ENCODE measurements at places on chromosomes 16 and 17.
A peak's percentile ranks its signal among the peaks of the same experiment; 100 is the strongest.

GRCh38 chr17:36913132-36913531, 24.1 kb upstream of the LHX1 start:
- DNase-seq = no peak

DNA sequence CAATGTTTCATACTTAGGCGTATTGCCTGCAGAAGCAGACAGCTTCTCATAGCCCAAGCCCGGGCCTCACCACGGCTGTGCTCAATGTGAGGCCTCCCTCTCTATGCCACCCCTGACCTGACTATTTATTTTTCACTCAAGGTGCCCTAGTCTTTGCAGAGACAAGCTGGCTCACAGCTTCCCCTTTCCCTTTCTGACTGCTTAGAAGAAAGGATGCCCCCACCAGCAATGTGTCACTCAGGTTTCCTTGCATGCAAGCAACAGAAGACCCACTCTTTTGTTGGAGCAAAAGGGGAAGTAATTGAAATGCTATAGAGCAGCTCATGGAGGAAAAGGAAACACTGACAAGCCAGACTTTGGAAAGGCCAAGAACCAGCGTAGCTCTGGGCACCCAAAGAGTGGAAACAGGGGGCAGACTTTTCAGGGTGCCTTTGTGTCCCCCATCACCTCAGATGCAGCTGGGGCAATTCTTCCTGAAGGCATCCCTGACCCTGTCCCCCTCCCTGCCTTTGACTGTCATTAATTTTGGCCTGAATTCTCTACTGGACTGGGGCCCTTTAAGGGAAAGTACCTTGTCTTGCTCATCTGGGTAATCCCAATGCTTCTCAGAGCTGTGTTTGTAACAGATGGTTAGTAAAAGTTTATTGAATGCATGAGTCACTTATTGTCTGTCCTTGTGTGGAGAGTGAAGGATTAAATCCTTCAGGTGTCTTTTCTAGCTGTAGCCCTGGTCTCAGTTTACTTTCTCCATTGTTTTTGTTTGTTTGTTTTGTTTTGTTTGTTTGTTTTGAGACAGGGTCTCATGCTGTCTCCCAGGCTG, 17.8 kb downstream of the RGS9 start:
- peak; percentile 41 for DNase-seq

DNA sequence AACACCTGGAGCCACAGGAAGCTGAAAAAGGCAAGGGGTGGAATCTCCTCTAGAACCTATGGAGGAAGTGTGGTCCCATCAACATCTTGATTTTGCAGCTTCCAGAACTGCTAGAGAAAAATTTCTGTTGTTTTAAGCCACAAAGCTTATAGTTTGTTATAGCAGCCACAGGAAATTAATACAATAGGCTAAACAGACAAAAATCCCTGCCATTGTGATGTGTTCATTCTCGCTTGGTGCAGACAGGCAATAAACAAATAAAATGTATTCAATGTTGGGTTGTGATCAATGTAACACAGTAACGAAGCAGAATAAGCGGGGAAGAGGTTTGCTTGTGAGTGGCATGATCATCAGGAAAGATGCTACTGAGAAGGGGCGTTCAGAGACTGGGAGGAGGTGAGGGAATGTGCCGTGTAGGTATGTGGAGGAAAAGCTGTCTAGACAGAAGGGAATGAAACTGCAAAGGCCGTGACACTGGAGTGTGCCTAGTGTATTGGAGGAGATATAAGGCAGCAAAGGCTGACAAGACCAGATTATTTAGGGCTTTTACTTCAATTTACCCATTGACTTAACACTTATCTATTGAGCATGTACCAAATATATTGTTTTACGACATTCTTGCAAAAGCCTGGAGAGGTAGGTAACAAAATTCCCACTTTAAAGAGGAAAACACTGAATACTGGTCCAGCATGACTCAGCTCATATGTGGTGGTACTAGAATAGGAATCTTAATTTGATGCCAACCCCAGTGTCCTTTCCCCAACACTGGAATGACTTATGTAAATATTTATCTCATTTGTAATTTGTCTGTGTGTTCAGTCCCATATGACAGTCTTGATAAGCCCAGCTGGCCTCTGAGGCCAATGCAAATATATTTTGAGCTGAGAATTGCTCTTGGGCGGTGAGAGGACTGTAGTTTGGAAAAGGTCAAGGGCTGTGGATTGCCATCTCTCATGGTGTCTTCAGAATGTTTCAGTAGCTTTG, 375.9 kb downstream of the CDH13 start:
- DNase-seq = no peak

GRCh38 chr16:82063456-82064082, 28.5 kb downstream of the HSD17B2 start:
- DNase-seq = no peak

DNA sequence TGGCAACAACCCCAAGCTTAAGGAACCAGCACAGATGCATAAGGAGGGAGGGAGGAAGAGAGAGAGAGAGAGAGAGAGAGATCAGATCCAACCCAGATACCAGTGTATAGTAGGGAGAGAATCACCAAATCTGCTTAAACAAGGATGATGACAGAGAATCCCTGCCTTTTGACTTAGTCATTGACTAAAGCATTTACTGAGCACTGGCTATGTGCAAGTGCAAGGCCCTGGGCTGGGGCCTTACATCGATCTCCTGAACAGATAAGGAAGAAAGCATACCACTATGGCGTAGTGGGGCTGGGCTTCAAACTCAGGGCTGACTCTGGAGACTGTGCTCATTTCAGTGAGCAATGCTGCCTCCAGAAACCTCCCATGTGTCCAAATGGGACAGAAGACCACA, 15.8 kb downstream of the TSNAXIP1 start:
- DNase-seq = no peak

GRCh38 chr17:70539132-70539924, 370.0 kb downstream of the KCNJ2 start:
- no peak for DNase-seq

- no peak for DNase-seq
These were observed 7.0 kb downstream of the COX4I1 start for GRCh38 chr16:85806539-85806938.

DNA sequence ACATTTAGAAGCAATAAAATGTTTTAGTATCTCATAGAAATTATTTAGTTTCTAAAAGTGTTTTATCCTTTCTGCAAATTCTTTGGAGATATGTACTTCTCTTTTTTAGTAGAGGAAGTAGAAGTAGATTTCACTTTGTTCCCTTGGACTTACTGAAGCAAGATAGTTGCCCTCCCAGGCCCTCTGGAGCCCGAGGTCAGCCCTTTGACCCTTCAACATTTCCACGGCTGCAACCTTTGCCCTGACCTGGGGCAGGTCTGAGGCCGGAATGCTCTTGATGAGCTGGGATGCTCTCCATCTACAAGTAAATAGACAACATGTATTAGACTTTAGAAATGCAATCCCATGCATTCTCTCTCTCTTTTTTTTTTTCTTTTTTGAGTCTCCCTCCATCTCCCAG, 167.5 kb downstream of the CDK5R1 start:
- DNase-seq = no peak

- no peak for DNase-seq
These were observed 777 bp downstream of the FOXN1 start for GRCh38 chr17:28506763-28507487.

DNA sequence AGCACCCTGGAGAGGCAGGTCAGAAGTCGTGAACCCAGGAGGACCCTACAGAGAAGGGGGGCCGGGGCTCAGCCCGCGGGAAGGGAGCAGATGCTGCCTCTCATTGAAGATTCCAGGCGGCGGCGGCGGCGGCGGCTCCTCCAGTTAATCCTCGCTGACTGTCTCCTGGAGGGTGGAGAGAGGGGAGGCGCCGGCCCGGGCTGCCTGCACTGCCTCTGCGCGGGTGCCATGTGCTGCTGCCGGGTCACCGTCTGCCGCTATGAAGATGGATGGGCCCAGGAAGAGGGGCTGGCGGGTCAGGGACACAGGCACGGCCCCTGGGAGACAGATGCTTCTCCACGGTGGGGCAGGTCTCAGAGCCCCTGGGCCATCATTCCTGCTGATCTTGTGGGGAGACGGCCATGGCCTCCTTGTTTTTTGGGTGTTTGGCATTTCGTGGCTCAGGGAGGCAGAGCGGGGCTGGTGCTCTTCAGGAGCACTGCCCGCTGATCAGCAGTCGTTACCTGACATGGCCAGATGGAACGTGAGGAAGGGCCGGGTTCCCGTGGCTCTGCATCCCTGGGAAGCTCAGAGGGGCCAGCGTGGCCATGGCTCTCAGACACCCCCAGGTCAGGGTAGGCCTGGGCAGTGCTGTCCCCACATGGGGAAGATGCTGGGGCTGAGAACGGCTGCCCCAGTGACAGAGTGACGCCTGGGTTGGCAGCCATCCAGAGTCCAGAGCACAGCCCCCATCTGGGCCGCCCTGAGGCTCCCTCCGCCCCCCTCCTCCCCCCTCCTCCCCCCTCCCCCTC, 36.1 kb downstream of the GINS2 start:
- DNase-seq = no peak

- DNase-seq = no peak
These were observed 28.1 kb upstream of the KRT17 start for GRCh38 chr17:41652461-41652970.

DNA sequence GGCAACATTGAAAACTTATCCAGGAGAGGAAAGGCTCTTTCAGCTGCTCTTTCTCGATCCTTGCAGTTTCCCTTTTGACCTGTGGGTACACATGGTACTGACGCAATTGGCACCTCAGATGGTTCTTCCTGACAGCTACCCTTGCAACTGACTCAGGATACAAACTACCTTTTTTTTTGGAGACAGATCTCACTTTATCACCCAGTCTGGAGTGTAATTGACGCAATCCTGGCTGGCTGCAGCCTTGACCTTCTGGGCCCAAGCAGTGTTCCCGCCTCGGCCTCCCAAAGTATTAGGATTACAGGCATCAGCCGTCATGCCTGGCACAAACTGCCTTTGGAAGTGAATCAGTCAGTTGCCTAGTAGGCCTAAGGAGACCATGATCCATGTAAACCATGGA, 607.2 kb downstream of the WWOX start:
- DNase-seq = no peak

- no peak for DNase-seq
These were observed 34.3 kb upstream of the EMP2 start for GRCh38 chr16:10614685-10615084.

GRCh38 chr17:66309793-66310192, 7.4 kb downstream of the PRKCA start:
- no peak for DNase-seq

GRCh38 chr16:80366023-80366422, 174.8 kb upstream of the DYNLRB2 start:
- no peak for DNase-seq

DNA sequence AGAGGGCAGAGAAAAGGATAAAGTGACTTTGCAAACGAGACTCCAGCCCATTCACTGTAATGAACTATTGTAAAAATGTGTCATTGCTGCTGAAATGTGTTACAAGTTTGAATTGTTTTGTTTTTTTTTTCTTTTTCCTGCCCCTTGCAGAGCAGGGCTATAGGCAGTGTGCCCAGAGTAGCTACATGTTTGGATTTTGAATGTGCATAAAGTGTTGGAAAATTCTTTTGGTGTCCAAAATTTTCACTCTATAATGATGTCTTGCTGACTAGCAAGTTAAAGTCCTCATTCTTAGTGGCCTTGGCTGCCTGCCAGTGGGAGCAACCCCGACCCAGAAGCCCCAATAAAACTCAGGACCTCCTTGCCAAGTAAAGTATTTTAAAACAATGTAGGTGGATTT, 66.5 kb downstream of the IGF2BP1 start:
- DNase-seq = no peak

DNA sequence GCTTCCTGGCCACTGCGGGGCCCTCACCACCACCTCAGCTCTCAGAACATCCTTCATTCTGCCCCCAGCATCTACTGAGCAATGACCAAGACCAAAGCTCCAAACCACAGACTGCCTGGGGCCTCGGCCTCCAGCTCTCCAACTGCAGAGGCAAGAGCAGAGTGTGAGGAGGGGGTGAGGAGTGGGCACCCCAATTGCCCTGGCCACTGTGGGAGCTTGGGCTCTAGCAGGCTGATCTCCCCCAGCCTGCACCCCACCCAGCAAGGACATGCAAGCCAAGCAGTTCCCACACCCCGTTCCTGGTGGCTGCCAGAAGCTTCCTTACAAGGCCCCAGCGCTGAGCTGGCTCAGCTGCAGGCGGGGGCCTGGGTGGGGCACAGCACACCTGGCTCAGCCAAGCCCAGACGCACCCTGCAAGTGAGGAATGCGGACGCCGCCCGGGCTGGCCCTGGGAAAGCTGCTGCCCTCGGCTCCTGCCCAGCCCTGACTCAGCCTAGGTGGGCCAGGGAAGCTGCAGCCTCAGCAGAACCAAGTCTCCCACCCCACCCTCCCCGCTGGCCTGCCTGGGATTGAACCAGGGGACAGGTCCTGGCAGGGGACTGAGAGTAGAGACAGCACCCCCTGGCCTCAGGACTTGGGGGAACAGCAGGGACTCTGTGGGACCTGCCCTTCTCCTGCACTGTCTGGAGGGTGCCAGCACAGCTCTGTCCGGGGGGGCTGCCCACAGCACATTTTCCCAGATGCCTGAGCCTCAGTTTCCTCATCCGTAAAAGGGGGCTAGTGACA, 29.7 kb upstream of the KRT17 start:
- DNase-seq = no peak

- DNase-seq = no peak
These were observed 476 bp downstream of the KCNH4 start for GRCh38 chr17:42180411-42180921.

DNA sequence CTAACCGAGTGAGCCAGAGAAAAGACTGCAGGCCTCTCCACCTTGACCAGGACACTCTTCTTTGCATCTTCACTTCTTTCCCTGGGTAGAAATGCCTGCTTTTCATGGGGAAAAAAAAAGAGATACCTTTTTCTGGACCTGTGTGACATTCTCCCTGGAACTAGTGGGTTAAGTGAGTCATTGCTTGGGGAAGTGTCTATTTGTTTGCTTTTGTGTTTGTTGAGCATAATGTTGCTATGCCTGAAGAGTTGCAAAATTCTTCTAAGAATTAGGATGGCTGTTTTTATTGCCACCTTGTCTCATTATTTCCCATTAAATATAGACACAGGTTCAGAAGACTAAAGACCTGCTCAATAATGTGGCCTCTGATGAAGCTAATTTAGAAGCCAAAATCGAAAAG, 18.8 kb downstream of the CLUAP1 start:
- DNase-seq = no peak

- no peak for DNase-seq
These were observed 2.6 kb downstream of the SLC5A2 start for GRCh38 chr16:31485571-31485970.

DNA sequence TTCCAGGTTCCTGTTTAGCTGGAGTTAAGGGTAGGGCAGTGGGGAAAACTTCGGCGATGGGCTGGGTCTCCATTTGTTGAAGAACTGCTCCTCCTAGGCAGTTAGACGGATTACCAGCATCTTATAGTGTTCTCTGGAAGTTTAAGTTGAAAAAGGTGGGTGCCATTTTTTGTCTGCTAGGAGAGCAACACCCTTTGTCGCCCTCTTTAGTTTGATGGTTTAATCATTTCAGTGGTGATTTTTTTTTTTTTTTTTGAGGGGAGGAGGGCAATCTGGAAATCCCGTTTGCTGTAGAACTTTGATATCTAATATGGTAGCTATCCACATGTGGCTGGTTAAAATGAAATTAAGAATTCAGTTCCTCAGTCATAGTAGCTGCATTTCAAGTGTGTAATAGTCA, 4.1 kb downstream of the UBFD1 start:
- DNase-seq = no peak

GRCh38 chr16:11877374-11877773, 26.0 kb upstream of the RSL1D1 start:
- no peak for DNase-seq
